NCI-H226 (cell line): ENCODE measurements at places on chromosomes 12 and 14.

DNA sequence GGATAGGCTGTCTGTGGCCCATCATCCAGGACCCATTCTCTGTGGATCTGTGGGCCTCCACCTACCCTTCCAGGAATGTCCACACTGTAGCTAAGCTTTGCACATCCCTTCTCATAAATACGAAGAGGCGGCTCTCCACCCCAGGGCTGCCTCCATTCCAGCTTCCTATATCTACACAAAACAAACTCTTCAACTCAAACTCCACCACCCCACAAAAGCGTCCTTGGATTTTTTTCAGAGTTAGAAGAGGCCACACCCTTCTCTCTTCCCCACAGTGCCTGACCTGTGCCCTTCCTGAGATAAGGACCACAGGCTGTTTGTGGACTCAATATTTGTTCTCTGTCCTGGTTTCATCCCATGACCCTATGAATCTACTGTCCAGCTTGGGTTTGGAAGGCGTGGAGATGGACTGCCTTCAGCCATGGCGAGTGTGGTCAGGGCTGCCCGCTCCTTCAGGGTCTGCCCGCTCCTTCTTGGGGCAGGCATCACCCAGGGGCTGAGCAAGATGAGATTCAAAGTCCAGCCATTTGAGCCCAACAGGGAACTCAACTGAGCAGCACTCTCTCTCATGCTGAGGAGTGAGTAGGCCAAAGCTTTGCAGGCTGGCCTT, 13.0 kb upstream of the SERPINA12 start:
- no peak for DNase-seq

DNA sequence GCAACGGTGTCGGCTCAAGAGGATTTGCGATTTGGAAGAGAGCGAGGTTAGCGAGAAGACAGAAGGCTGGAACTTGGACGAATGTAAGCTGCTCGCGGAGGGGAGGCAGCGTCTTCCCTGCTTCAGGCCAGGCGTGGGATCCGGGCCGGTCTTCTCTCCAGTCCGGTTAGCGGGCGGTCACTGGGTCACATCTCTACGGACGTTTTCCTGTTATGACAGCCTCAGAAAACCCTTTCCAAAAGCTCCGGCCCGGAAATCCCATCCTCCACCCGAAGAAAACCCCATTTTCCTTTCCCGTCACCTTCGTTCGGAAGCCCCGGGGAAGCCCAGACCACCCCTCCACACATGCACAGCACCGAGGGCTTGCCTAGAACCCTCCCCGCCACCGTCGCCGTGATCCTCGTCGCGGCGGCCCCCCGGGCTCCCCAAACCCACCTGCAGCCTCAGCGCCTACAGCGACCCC, 268 bp downstream of the NDUFB1 start:
- peak; percentile 1 for DNase-seq

DNA sequence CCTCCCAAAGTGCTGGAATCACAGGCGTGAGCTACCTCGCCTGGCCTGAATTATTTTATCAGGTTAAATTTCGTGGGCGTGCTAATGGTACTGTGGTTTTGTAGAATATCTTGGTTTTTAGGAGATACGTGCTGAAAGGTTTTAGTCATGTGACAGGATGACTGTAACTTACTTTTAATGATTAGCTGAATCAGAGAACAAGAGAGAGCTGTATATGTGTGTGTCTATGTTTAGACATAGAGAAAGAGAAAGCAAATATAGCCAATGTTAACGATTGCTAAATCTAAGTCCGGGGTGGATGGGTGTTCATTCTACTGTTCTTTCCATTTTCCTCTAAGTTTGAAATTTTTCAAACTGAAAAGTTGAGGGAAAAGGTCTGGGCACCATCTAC, 9.2 kb upstream of the PNMA1 start:
- DNase-seq, result peak; percentile 39

GRCh38 chr12:65673732-65674131, 150.6 kb upstream of the HMGA2 start:
- no peak for DNase-seq

DNA sequence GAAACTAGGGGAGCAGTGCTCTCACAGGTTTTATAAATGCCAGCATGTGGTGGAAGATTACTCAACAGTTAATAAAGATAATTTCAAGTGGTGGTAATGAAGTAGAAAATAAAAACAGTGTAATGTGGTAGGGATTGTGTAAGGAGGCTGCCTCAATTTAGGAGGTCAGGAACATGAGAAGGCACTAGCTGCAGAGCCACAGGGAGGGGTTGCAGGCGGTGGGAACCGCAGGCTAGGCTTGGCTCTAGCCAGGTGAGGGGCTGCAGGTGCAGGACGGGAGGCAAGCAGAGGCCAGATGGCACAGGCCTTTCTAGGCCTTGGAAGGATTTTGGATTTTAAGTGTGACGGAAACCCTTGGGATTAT, 768 bp downstream of the METTL25 start:
- no peak for DNase-seq

DNA sequence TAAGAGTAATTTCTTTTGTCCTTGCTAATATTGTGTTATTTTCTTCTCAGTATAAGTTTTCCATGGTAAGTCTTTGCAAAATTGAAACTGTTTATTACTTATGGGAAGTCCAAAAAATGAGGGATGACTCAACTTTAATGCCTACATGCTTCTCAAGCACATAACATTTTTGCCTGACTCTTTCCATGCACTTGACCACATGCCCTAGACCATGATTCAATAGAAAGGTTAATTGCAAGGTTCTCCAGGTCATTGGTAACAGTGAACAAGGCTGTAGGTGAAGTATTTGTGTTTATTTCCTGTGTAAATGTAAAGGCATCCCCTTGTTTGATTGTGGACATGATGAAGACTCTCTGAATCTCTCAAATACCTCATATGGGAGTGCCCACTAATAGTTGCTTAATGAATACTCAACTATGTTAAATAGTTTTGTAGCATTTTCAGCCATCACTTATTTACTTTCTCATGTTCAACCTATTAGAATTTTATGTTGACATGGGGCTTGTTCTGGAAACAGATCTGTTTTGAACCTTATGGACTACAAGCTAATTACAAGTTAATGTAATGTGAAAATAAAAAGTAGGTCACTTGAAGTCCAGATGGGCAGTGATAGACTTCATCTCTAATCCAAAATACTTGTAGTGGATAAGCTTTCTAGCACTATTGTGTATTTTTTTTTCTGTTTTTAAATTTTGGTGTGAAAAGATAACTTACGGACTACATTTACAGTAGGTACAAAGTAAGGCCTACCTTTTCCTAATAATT, 131.7 kb downstream of the TMTC2 start:
- no peak for DNase-seq

- no peak for DNase-seq
Measured at GRCh38 chr12:108800591-108800990, 56.8 kb downstream of the SSH1 start.

DNA sequence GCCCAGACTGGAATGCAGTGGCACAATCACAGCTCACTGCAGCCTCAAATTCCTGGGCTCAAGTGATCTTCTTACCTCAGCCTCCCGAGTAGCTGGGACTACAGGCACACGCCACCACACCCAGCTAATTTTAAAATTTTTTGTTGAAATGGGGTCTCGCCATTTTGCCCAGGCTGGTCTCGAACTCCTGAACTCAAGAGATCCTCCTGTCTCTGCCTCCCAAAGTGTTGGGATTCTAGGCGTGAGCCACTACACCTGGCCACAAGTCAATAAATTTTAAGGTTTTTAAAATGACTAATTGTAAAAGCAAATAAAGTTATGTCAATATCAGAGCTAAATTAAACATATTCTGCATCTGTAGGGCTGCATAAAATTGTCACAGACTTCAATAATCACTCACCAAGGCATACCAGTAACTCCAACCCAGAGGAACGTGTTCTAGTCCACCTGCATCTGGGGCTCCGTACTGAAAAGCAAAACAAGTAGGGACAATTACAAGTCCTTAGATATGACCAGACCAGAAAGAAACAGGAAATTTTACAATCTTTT, 13.9 kb downstream of the GNS start:
- no peak for DNase-seq

- no peak for DNase-seq
Measured at GRCh38 chr12:2877953-2878732, 1.1 kb downstream of the RHNO1 start.

- no peak for DNase-seq
Measured at GRCh38 chr12:104652910-104653309, 196.2 kb downstream of the CHST11 start.

GRCh38 chr12:22447223-22447622, 97.1 kb downstream of the C2CD5 start:
- no peak for DNase-seq

GRCh38 chr14:55760789-55761566, 181.0 kb downstream of the KTN1 start:
- no peak for DNase-seq

DNA sequence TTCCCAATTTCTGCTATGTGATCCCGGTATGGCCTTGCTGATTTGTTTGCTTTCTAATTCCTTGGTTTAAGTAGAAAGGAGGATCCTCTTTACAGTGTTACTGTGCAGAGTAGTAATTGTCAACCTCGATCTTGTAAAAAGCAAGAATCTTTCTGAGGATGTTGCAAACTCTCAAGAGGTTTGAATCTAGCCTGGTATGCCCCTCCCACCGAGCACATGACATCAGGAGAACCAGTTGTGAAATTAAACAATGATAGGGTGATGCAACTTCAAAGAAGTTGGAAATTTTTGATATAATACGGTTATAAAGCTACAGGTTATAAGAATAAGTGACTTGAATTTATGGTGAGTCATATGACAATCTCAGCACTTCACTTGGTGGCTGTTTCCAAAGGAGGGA, 35.0 kb upstream of the FUT8 start:
- no peak for DNase-seq

DNA sequence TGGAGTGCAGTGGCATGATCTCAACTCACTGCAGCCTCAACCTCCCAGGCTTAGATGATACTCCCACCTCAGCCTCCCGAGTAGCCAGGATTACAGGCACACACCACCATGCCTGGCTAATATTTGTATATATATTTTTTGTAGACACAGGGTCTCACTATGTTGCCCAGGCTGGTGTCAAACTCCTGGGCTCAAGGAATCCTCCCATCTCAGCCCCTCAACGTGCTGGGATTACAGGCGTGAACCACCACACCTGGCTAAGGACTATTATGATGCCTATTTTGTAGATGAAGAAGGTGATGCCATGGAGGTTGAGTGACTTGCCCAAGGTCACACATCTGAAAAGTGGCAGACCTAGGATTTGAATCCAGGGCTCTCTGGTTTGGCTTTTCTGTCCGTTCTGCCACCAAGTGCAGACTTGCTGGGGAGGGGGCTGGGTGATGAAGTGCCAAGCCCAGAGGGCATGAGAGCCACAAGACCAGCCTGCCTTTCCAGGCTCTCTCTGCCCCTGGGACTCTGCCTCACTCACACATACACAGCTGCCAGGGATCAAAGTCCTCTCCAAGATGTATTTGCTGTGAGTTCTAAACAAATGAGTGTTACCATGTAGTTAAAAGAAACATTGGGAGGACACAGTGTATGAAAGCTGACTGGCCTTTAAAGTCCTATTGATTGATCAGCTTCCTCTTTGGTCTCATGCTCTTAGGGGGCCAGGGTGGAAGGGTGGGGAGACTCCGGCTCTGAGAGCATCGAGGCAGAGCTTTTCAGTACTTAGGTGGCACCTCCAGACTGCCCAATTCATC, 21.3 kb upstream of the RBM19 start:
- no peak for DNase-seq

- no peak for DNase-seq
Measured at GRCh38 chr14:103744621-103745395, 29.2 kb downstream of the ZFYVE21 start.

- DNase-seq, result peak; percentile 5
Measured at GRCh38 chr12:107179871-107180270, 86.5 kb upstream of the CRY1 start.

- DNase-seq, result no peak
Measured at GRCh38 chr14:93331728-93332396, 974 bp downstream of the BTBD7 start.

DNA sequence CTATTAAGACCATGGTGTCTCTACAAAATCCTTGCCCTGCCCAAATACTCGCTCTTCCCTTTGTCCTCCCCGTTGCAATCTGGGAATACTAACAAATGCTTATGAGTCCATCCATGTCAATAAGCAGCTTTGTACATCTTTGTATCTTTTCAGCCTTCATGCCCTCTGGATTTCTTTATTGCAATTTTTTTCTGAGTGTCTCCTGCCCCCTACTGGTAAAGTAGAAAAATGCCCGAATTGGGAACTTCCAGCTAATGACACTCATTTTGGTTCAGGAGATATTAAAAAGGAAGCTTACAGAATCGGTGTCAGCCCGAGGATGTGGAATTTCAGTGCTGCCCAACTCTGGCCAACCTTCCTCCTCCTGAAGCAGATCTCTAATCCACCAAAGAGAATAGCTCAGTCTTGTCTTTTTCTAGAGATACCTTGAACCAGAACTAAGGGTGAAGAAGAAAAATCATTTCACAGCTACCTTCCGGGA, 46.0 kb downstream of the SH2B3 start:
- DNase-seq, result no peak

DNA sequence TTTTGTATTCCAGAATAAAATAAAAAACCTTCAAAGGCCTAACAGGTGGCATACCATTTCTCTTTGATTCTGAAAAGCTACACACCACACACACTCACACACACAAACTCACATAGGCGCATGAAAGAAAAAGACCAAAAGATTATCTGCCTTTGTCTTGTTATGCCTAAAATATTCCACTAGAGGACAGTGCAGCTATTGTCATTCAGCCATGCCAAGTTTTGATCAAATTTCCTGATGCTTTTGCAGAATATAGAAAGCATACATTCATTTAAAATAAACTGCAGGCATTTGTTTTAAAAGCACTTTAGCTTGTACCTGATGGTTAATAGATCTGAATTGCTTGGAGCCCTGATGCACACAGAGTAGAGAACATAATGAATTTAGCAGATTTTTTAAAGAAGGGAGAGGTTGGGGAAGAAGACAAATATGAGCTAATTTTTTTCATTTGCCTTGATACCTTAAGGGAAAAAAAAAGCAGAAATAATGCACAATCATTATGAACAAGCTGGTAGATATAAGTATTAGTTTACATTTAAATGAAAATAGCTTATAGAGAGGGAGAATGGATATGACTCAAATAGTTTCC, 1766.9 kb upstream of the SEL1L start:
- no peak for DNase-seq

- peak; percentile 31 for DNase-seq
Measured at GRCh38 chr14:38350102-38350501, 94.2 kb upstream of the CLEC14A start.

- DNase-seq, result no peak
Measured at GRCh38 chr12:1858456-1858855, 38.1 kb downstream of the LRTM2 start.

DNA sequence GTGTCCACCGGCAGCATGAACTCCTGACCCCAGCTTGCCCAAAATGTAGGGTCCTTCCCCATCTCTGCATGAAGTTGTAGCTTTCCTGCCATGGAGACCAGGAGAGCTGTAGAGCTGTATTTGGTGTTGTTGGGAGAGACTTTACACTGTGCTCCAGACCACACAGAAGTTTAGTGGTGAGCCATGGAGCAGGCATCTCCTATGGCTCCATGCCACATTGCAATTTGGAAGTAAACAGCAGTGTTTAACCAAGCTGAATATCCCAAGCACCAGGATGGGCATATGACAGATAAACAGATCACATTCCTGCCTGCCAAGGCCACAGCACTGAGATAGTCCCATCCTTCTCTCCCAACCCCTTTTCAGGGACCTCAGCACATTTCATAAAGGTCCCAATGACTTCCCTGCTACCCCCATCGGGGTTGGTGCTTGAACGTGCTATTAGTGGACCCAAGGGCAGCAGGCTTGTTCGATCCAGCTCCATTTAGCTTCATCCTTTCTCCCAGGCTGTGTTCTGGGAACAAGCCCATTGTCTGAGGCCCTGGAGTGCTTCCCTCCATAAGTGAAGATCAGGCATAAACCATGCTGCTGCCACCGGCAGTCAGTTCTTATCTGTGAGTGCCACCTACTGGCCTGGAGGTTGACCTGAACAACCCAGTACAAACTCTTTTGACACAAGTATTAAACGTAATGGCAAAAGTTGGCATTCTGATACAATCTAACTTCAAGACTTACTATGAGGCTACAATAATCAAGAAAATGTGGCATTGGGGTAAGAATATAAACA, 172.3 kb upstream of the ATXN7L3B start:
- no peak for DNase-seq
